ENCODE measurements at places on chromosomes 5 and 9. TPM values are rescaled to one million over a fixed set of nuclear protein-coding genes. Genes with fewer than 3 reads are reported as not detected.

Gene LAMC3
- 16.4 TPM for total RNA-seq

Gene TRPM6
- total RNA-seq, result 0.37 TPM

Gene GMCL2
- total RNA-seq, result not detected

Gene ECM2
- total RNA-seq, result 11.3 TPM

GRCh38 chr9:6667633-6668280 is 22.2 kb upstream of the GLDC start:
- DNase-seq, result no peak
- H3K27me3 ChIP-seq, result no peaks in the 10 kb centered on the region
- no peak overlapping the region for H3K27ac ChIP-seq
- H3K4me1 ChIP-seq, result no peaks in the 10 kb centered on the region
- no peaks in the 10 kb centered on the region for H3K36me3 ChIP-seq
- H3K4me3 ChIP-seq, result no peak overlapping the region

- no peaks in the 10 kb centered on the region for H3K4me1 ChIP-seq
- H3K36me3 ChIP-seq, result no peaks in the 10 kb centered on the region
- DNase-seq, result no peak
- H3K27ac ChIP-seq, result no peak overlapping the region
- no peaks in the 10 kb centered on the region for H3K27me3 ChIP-seq
- H3K4me3 ChIP-seq, result no peak overlapping the region
Observed at GRCh38 chr9:77392328-77392727, 215.0 kb downstream of the VPS13A start.

- H3K27ac ChIP-seq, result no peak overlapping the region
- no peaks in the 10 kb centered on the region for H3K36me3 ChIP-seq
- no peaks in the 10 kb centered on the region for H3K27me3 ChIP-seq
- H3K4me3 ChIP-seq, result no peak overlapping the region
Observed at GRCh38 chr9:82354279-82354659, 365.7 kb downstream of the SPATA31D1 start.

DNA sequence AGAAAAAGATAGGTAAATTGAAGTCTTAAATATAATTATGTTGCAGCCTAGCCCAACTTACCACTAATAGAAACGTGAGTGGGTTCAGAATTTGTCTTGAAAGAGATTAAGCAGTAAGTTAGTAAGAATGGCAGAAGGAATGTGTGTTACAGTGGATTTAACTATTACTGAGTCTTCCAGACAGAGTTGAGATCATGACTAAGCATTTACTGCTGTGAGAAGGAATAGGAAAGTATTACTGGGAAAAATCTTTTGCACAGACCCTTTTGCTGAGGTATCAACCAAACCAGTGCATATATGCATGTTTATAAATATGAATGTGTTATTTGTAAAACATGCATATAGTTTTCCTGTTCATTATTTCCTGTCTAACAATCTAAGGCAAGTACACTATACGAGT is 112.8 kb upstream of the EFNA5 start:
- H3K4me3 ChIP-seq, result no peak overlapping the region
- no peaks in the 10 kb centered on the region for H3K27me3 ChIP-seq
- no peaks in the 10 kb centered on the region for H3K36me3 ChIP-seq
- H3K4me1 ChIP-seq, result no peaks in the 10 kb centered on the region
- DNase-seq, result no peak
- H3K27ac ChIP-seq, result no peak overlapping the region

DNA sequence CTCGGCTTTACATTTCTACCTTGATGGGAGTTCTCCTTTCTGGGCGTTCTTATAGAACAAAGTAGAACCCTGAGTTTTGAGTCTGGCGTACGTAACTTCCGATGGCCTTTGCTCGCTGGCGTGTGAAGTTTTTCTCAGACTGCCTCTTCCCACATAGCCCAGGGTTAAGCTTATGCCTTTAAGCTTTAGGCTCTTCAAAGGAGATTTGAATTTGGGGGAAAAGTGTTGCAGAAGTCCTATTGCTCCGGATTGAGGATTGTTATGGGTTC is 13.7 kb upstream of the FBP2 start:
- DNase-seq, result no peak
- H3K36me3 ChIP-seq, result peaks cover 29% of the 10 kb centered on the region
- H3K27me3 ChIP-seq, result no peaks in the 10 kb centered on the region
- H3K4me1 ChIP-seq, result no peaks in the 10 kb centered on the region

DNA sequence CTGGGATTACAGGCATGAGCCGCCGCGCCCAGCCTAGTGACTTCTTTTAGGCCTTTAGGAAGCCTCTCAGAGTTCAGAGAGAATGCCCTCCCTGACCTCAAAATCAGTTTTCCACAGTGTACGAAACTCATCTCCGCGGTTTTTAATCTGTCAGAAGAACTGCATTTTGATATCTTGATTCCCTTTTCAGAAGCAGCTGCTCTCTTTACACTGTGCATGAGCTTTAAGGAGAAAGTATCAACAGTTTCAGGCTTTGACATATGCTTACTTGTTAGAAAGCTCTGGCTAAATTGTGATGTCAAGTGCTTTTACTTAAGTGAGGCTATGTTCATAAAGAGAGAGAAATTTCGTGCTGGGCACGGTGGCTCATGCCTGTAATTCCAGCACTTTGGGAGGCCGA is 74.6 kb downstream of the USP20 start:
- H3K4me3 ChIP-seq, result no peak overlapping the region
- no peaks in the 10 kb centered on the region for H3K27me3 ChIP-seq
- H3K4me1 ChIP-seq, result no peaks in the 10 kb centered on the region
- peaks cover 7% of the 10 kb centered on the region for H3K36me3 ChIP-seq
- no peak overlapping the region for H3K27ac ChIP-seq
- DNase-seq, result no peak

GRCh38 chr5:669111-669841 is 23.9 kb downstream of the TPPP start:
- no peak overlapping the region for H3K27ac ChIP-seq
- peaks cover 33% of the 10 kb centered on the region for H3K4me1 ChIP-seq
- no peak overlapping the region for H3K4me3 ChIP-seq
- peak; percentile 77 for DNase-seq

- DNase-seq, result peak; percentile 2
- no peak overlapping the region for H3K4me3 ChIP-seq
- no peak overlapping the region for H3K27ac ChIP-seq
- no peaks in the 10 kb centered on the region for H3K27me3 ChIP-seq
Observed at GRCh38 chr5:126182971-126183695, 240.1 kb upstream of the GRAMD2B start.

GRCh38 chr9:106828965-106829364 is 34.0 kb upstream of the ZNF462 start:
- no peak overlapping the region for H3K4me3 ChIP-seq
- no peaks in the 10 kb centered on the region for H3K36me3 ChIP-seq
- H3K4me1 ChIP-seq, result no peaks in the 10 kb centered on the region
- no peak overlapping the region for H3K27ac ChIP-seq
- DNase-seq, result no peak

DNA sequence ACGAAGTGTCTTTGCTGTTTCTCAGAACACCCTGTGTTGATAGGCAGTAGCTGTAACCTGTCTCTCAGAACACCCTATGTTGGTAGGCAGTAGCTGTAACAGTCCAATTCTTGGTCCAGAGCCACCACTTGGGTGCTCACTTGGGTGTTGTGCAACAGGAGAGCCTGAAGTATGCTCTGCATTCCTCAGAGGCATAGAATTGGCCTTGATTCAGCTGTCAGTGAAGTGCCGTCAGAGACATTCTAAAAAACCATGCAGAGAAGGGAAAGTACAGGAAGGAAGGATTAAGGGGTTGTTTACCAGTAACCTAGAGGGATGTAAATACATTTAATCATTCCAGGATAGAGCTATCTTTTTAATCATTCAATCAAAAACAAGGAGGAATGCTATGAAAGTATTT is 231.2 kb downstream of the ARRDC3 start:
- no peaks in the 10 kb centered on the region for H3K36me3 ChIP-seq
- peak; percentile 87 for DNase-seq
- H3K4me3 ChIP-seq, result no peak overlapping the region
- no peak overlapping the region for H3K27ac ChIP-seq
- H3K4me1 ChIP-seq, result peaks cover 18% of the 10 kb centered on the region

Measured in upper lobe of left lung (tissue), 6 donors.